Kasumi-1 (cell line): ENCODE measurements at places on chromosomes 5 and 9.

DNA sequence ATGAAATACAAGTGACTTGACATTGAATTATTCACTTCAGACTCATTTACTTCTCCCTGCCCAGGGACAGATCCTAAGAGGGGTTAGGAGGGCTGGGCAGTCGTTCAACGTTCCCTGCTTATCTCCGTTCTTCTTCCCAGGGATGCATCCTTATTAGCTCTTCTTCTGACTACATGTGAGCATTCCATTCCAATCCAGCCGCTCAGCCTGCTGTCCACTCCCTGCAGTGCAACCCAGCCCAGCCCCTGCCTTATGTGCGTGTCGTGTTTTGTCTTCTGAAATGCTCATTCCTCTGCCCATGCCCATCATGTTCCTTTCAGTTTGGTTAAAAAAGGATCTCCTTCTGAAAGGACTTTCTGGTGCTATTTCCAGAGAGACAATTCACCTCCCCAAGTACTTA is 64.7 kb upstream of the PALM2AKAP2 start:
- DNase-seq: no peak

- DNase-seq: no peak
These were observed 23.3 kb downstream of the TNFAIP8 start for GRCh38 chr5:119379096-119379495.

DNA sequence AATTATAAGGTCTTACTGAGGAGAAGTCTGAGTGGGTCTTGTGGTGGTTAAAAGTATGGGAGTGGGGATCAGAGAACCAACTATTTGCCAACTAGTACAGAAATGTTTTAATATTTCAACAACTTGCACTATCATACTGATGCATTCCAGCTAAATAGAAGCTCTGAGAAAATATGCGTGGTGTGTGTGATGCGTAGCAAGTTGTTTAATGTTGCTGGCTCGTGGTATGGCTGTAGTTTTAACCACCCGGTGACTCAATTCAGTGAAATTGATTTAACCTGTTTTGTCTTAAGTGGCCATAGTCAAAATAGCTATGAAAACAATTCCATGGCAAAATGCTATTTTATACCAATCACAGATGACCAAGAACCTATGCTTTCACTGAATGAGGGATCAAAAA is 176.5 kb upstream of the SLC24A2 start:
- DNase-seq: no peak

DNA sequence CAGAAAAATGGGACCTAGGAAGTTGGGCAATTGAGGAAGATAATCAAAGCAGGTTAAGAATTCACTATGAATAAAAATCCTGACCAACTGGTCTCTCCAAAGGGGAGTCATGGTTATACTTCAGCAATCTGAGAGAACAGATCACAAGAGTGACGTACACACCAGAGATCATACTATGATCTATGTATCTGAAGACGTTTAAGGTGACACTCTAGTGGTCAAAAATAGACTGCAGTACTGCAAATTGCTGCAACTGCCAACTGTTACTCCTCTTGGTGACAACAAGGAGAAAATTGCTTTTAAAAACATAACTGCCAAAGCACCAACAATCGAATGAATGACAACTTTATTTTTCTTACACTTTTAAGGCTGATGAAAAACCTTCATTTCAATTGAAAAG is 4.9 kb downstream of the AK6 start:
- DNase-seq: peak; percentile 73

DNA sequence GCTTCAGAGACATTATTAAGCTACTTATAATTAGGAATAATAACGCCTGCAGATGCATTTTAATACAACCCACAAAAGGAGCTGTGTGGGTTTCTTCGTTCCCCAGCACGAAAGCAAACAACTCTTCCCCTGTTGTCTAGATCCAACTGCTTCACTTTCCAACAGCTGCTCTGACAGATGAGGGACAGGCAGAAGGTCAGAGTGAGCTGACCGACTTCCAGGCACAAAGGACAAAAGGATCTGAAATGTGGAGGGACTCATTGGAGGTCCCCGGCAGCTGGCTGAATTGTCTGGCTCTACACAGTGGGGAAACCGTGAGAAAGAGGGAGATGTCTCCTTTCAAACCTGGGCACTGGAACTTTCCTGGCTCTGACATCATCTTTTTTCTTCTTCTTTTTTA is 79.1 kb upstream of the ALDH1B1 start:
- no peak for DNase-seq
